AG09319 (cell line): ENCODE measurements at places on chromosomes 2 and 18.
A peak's percentile ranks its signal among the peaks of the same experiment; 100 is the strongest.

GRCh38 chr2:47541848-47542450 is 139.0 kb downstream of the MSH2 start:
- no peak for DNase-seq

GRCh38 chr2:69741229-69741574 is 732 bp upstream of the ANXA4 start:
- DNase-seq: no peak

- DNase-seq: no peak
These were observed 58.7 kb downstream of the FAM124B start for GRCh38 chr2:224343226-224343625.

DNA sequence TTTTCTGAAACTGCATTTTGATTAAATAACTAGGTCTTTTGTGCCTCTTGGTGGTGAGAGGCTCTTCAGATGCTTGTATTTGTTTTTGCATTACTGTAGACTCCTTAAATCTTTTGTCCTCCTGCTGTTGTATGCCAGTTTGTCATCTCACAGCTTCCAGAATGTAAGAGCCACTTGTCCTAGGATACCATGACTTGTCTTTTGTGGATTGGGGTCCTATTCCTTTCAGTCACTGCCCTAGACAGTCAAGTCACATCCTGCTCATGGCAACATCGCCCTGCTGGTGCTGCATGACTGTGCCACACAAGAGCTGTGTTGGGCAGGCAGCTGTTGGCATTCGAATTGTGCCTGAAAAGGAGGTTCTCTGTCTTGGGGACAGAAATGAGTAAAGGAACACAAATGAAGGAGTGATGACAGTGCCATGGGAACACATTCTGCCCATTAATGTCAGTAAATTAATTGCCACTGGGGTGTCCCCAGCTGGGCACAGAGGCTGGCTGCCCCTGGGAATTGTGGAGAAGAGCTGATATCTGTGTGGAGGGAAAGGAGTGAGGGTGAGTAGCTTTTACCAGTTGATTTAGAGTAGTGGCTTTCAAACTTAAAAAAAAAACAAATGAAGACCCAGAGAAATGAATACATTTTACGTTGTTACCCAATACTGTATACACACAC is 140.3 kb downstream of the ARL6IP6 start:
- no peak for DNase-seq

GRCh38 chr2:237359518-237359840 is 54.5 kb downstream of the COL6A3 start:
- DNase-seq: no peak

DNA sequence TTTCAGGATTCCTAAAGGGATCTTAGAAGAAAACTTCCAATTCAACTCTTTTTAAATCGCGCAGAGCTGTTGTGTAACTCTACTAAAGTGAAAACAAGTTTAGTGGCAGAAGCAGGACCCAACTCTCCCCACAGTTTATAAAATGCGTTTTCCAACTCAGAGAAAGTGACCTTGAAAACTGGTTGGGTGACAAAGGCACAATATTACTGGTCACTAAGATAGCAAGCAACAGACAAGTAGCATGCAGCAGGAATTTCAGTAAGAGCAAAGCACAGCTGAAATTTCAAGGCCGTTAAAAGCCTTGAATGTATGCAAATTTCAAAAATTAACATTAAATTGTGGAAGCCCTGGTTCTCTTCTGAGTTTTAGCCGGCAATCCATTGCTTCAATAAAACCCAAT is 66.9 kb downstream of the STK39 start:
- no peak for DNase-seq

GRCh38 chr2:69046221-69046662 is 33.3 kb downstream of the ANTXR1 start:
- DNase-seq: peak; percentile 60

DNA sequence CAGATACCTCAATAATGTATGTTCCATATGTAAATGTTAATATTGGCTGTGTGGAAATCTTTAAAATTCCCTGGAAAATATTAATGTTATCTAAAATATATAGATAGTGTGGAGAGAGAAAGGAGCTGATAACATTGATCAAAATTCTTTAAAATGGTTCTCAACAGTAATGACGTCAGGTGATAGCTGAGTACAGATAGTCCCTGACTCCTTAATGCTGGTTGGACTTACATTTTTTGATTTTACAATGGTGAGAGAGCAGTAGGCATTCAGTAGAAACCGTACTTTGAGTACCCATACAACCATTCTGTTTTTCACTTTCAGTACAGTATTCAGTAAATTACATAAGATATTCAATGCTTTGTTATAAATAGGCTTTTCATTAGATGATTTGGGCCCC is 146.6 kb downstream of the GALNT3 start:
- no peak for DNase-seq

DNA sequence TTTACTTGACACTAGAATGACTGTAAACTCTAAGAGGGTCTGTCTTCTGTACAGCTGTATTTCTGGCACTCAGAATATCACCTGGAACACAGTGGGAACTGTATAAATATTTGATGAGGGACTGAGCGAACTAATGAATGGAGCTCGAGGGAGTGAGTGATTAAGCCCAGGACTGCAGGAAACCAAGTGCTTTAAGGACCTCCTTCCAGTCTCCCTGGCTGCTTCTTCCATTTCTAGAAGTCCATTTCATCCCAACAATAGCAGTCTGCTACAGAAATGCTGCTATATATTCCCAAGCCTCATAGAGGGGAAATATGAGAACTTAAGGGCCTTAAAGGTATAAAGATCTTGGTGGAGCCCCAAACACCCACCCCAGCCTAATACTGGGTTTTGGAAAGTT is 2.8 kb upstream of the IL1RL2 start:
- no peak for DNase-seq

GRCh38 chr18:75083131-75083530 is 125.8 kb downstream of the PTGR3 start:
- DNase-seq: no peak

DNA sequence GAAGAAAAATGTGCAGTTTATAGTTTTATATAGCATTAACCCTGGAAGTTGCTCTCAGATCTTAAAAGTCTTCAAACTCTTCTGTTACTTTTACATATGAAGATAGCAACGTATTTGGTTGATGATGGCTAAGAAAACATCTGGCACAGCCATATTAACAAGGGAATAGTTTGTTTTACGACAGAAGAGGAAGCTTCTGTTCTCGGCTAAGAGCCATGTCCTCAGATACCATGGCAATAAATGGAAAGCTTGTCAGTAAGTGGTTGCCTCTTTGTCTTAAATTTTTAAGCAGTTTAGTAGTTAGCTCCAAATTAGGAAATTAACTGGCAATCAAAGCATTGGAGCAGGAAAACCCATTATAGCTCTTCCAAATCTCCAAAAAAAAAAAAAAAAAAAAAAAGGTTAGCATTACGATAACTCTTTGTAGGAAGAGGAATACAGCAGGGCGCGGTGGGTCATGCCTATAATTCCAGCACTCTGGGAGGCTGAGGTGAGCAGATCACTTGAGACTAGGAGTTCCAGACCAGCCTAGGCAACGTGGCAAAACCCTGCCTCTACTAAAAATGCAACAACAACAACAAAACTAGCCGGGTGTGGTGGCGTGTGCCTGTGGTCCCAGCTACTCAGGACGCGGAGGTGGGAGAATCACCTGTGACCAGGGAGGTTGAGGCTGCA is 4.5 kb upstream of the STON1 start:
- DNase-seq: no peak
